Activated CD8-positive, alpha-beta T cell treated with anti-CD3 and anti-CD28 coated beads for 36 hours (primary cell): ENCODE measurements at places on chromosomes 3 and 15. TPM values are rescaled to one million over a fixed set of nuclear protein-coding genes. Genes with fewer than 3 reads are reported as not detected.
A peak's percentile ranks its signal among the peaks of the same experiment; 100 is the strongest.

DNA sequence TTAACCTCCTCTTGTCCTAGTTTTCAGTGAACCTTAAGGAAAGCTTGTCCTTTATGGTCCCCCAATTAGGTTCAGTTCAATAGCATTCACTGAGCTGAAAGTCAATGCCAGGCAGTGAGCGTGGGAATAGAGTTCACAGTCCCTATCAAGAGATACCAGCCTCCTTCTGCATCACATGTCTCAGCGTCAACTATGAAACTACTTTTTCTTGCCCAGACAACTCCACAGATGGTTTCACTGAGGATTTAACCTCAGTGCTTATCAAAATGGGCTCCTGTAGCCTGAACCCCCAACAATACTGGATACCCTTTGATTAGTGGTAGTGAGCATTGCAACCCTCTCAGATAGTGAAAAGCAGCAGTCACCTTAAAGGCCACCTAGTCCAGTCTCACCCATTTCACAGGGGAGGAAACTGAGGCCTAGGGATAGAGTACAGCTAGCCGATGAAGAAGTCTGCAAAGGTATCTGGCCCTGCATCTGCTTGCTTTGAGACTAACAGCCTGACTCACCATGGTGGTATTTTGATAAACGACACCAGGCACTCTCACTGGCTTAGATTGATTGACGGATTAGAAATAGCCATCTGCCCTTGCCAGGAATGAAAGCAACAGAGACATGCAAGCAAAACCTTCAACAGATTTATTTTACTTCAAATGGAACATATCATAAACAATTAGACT, 1.6 kb upstream of the UBA3 start:
- peak; percentile 35 for DNase-seq

- no peak for DNase-seq
Observed at GRCh38 chr15:87478687-87479072, 777.9 kb downstream of the NTRK3 start.

IGF1R gene
- 24.7 TPM for total RNA-seq

CPB1 gene
- total RNA-seq = not detected

TRH gene
- not detected for total RNA-seq

- DNase-seq = no peak
Observed at GRCh38 chr3:119589102-119589773, 8.4 kb upstream of the PLA1A start.

DNA sequence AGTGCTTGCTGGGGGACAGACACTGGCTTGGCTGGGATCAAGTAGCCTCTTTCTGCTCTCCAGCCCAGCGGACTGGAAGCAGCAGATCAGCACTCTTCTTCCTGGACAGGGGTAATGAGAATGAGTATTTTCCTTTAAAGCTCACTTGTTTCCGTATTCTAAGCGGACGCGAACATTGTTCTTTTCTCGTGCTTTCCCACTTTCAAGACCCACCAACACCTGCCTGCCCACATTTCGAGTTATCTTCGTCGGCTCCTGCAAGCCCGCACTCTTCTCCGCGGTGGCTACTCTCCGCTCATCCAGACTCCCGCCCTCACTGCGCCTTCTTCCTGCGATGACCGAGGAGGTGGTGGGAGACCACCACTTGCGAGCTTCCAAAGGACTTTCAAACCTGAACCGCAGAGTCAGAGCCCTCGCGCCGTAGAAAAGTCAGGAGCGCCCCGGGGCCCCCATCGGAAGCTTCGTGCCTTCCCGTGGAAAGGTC, 1.6 kb upstream of the PPM1L start:
- DNase-seq = peak; percentile 18

DNA sequence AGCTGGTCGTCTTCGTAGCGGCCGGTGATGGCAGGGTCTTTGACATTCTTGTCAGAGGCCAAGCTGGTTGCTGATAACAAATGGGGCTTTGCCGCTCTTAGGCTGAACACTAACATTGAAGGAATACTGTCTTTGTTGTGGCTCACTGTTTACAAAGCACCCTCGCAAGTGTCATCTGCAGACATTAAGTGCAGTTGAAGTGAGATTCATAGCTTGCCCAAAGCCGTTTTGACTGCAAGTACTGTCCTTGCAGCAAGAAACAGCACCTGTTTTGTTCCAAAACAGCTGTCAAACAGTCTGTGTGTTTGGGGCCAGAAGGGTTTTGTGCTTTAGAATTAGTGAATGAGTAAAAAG, 568 bp downstream of the SENP2 start:
- no peak for DNase-seq

- DNase-seq = no peak
Observed at GRCh38 chr3:164236851-164237250, 841.4 kb downstream of the SI start.

SERPINI1 gene
- total RNA-seq = 0.83 TPM

GRCh38 chr3:150285601-150286000, 122.5 kb upstream of the TSC22D2 start:
- DNase-seq = no peak

DNA sequence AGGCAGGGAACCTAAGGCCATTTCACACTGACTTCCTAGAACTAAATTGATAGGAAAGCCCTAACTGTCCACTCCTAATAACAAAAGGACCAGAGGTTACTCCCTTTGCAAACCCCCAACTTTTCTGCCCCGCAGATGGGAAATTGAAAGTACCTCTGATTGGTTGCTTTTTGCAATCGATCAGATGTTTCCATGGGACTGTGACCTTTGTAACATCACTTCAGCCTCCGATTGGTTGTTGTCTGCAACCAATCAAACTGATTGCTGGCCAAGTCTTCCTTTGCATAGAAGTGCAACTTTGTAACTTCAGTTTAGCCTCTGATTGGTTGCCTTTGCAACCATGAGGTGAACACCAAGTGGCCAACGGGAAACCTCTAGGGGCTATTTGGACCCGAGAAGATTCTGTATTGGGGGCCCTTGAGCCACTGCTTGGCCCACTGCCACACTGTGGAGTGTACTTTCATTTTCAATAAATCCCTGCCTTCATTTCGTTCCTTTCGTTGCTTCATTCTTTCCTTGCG, 11.3 kb upstream of the KNL1 start:
- no peak for DNase-seq

FETUB gene
- not detected for total RNA-seq

DNA sequence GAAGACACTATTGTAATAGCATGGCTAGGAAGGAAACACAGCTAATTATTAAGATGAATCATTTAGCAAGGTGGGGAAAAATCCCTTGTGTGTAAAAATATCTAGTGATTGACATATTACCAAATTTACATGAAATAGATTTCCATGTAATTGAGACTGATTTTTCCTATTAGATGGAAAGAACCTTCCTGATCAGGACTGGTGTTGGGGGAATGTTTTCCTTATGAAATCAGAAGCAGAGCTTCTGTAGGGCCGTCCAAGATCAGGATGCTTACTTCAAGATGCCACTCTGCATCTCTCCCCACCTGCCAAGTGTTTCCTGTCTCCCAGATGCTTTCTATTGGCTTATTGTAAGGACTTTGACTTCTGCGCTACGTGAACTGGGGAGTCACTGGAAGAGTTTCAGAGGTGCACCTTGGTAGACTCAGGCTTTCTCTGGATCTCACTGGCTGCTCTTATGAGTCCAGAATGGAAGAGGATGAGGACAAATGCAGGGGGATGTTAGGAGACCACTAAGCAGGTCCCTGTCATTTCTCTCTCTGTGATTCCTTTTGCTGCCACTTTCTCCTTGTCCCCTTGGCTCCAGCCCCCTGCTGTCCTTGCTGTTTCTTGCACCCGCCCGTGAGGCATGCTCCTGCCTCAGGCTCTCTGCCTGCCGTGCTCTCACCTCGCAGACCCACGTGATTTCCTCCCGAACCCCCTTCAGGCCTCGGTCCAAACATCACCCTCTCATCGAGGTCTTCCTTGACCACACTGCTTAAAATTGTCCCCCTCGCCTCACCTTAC, 30.1 kb downstream of the BTD start:
- no peak for DNase-seq

CCDC33 gene
- 0.16 TPM for total RNA-seq

- DNase-seq = no peak
Observed at GRCh38 chr3:56889131-56889530, 87.4 kb upstream of the ARHGEF3 start.

GRCh38 chr3:185537369-185537970, 14.9 kb downstream of the LIPH start:
- peak; percentile 50 for DNase-seq

GRCh38 chr3:33419948-33420347, 20.3 kb downstream of the UBP1 start:
- DNase-seq = no peak

DNA sequence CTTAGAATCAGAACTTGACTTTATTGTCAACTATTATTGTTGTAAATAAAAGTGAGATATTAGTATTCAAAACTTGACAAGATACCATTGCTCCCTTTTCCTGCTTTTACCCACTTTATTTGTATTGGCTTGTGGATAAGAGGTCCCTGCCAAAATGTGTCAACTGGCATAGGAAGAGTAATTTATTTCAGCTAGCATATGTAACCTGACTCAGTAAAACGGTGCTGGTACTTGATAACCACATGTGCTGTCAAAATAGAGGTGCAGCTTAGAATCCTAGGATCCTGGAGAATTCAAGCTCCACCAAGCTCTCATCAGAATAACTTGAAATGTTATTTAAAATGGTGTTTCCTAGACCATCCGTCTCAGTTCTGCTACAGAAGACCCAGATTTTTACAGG, 90.2 kb upstream of the TGFBR2 start:
- no peak for DNase-seq
